ENCODE measurements at places on chromosomes 7 and 10.

GRCh38 chr10:42690449-42691360 lies 52.3 kb upstream of the ZNF33B start:
- no peaks in the 10 kb centered on the region for H3K4me1 ChIP-seq
- no peaks in the 10 kb centered on the region for H3K36me3 ChIP-seq
- H3K27me3 ChIP-seq: no peaks in the 10 kb centered on the region
- H3K27ac ChIP-seq: no peak overlapping the region
- peak; percentile 48 for DNase-seq

DNA sequence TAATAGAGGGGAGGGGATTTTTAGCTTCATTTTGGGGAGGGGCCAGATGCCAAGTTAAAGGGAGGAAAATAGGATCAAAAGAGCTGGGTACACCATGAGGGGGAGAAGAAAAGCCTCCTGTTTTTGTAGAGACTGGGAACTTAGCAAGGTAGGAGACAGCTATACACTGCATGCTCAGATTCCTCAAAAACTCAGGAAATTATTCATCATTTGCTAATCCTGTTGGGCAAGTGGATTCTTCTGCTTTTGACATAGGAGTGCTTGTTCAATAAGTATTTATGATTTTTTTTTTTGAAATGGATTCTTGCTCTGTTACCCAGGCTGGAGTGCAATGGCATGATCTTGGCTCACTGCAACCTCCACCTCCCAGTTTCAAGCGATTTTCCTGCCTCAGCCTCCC lies 73.4 kb downstream of the LYZL2 start:
- H3K27me3 ChIP-seq: no peaks in the 10 kb centered on the region
- DNase-seq: no peak
- no peak overlapping the region for H3K4me3 ChIP-seq
- no peak overlapping the region for H3K27ac ChIP-seq
- H3K36me3 ChIP-seq: no peaks in the 10 kb centered on the region
- H3K4me1 ChIP-seq: peaks cover 2% of the 10 kb centered on the region

DNA sequence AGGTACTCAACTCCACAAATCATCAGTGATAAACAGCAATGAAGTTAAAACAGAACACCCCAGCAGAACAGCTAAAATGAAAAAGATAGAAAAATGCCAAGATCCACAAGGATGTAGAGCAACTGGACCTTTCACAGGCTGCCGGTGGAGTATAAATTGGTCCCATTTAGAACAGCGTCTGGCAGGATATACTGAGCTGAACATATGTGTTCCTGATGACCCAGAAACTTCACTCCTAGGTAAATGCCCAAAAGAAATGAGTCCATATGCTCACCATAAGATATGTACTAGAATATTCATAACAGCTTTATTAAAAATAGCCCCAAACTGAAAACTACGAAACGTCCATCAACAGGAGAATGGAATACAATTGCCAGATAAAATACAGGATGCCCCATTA lies 102.4 kb downstream of the OAT start:
- H3K36me3 ChIP-seq: no peaks in the 10 kb centered on the region
- H3K4me1 ChIP-seq: no peaks in the 10 kb centered on the region
- no peak for DNase-seq

- no peak for DNase-seq
- H3K36me3 ChIP-seq: no peaks in the 10 kb centered on the region
- H3K27me3 ChIP-seq: no peaks in the 10 kb centered on the region
- H3K27ac ChIP-seq: no peak overlapping the region
- no peaks in the 10 kb centered on the region for H3K4me1 ChIP-seq
- H3K4me3 ChIP-seq: no peak overlapping the region
Observed at GRCh38 chr10:1230592-1231275, 174.5 kb downstream of the WDR37 start.

DNA sequence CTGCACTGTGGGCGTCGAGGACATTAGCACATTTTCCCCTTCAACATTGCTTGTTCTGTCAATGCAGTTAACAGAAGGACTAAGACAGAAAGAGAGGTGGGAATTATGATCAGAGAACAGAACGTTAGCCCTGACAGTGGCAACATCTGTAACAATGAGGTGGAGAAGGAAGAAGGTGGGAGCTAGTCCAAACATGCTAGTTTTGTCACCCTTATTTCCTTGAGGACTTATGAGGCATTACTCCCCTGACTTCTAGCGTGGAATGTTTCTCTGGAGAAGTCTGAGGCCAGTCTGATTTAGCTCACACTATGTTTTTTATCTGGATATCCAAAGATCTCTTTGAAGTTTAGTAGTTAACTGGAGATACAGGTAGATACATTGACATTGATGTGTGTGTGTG lies 73.4 kb downstream of the ZMYND11 start:
- H3K36me3 ChIP-seq: no peaks in the 10 kb centered on the region
- H3K4me3 ChIP-seq: no peak overlapping the region
- no peak for DNase-seq
- H3K27me3 ChIP-seq: no peaks in the 10 kb centered on the region
- no peaks in the 10 kb centered on the region for H3K4me1 ChIP-seq
